ENCODE measurements at places on chromosomes 13 and 19. TPM values are rescaled to one million over a fixed set of nuclear protein-coding genes. Genes with fewer than 3 reads are reported as not detected.

PRRG2 gene
- 14.7 TPM for total RNA-seq

TEX26 gene
- not detected for total RNA-seq

NLRP7 gene
- total RNA-seq: not detected

IZUMO2 gene
- not detected for total RNA-seq

All from mammary epithelial cell (primary cell).